Stimulated activated naive B cell treated with anti-CD40 and anti-IgM and Interleukin-4, amounts not matched to agents 10 μg/mL and 1 μg/mL and 100 μg/mL, for 72 hours (primary cell): ENCODE measurements at places on chromosomes 11 and 22.

DNA sequence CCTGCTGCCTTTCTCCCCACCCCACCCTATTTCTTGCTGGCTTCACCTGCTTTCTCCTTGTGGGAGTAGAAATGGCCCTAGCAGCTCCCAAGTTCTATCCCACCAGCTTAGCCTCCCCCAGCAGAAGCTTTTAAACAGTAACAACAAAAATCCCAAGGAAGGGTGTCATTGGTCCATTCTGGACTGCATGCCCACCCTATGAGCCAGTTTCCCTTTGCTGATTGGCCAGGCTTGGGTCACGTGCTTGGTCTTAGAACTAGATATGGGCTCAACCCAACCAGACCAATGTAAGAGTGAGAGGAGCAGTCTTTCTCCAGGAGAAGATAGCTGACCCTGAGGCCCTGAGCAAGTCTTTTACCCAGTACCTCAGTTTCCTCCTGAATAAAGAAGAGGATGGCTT is 2.3 kb downstream of the MTFP1 start:
- no peak for DNase-seq

DNA sequence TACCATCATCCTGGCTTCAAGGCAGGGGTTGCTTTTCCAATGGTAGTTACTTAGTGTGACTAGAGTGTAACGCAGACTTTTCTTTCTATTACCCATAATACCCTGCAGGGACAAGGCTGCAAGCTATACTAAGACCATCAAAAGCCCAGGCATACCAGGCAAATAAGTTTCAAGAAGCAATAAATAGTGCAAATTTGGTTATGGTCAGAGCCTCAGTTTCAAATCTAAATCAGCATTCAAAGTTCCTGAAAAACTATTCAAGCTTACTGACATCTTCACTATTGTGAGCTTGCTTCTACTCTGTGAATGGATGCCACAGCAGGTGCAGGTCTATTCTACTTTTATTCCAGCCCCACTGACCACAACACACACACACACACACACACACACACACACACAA is 2.5 kb upstream of the HBB start:
- no peak for DNase-seq

GRCh38 chr22:43600265-43600664 is 188.5 kb downstream of the MPPED1 start:
- no peak for DNase-seq

- no peak for DNase-seq
These were observed 1003.3 kb upstream of the CCDC90B start for GRCh38 chr11:84289381-84289906.

DNA sequence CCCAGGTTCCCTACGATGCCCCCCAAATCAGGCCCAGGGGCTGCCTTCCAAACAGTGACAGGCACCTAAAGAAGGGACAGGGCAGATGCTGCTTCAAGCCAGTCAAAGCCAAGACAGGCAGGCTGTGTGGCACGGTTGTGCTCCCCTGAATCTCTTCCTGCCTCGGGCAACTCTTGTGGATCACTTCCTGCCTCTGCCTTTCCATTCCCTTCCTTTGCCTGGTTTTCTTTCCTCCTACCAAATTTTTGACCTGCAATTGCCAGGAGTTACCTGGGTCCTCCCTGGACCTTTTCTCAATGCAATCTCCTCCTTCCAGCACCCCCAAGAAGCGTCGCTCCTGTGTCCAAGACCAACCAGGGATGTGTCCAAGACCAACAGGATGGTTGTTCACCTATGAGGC is 5.5 kb downstream of the C11orf16 start:
- DNase-seq = no peak

DNA sequence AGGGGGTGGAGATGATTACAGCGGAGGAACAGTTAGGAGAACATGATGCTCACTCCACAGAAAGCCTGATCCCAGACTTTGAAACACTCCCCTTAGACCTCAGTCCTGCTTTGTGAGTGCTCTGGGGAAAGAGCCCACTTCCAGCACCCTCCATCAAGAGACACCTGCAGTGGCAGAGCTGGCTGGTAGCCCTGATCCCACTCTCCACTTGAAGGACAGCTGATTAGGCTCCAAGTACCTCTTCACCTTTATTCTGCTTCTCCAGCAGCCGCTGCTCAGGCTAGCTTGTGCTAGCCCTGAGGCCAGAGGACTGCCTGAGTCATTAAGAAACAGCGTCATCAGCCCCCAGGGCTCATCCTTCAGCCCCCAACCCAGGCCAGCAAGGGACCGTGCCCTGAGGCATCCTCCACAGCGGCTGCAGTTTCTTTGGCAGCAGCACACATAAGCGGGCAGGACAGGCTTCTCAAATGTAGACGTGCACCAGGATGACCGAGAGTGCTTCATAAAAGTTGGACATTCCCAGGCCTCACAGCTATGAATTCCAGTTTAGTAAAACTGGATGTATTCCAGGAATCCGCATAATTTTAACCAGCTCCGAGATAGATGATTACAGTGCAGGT is 146.0 kb upstream of the TBCEL start:
- no peak for DNase-seq

DNA sequence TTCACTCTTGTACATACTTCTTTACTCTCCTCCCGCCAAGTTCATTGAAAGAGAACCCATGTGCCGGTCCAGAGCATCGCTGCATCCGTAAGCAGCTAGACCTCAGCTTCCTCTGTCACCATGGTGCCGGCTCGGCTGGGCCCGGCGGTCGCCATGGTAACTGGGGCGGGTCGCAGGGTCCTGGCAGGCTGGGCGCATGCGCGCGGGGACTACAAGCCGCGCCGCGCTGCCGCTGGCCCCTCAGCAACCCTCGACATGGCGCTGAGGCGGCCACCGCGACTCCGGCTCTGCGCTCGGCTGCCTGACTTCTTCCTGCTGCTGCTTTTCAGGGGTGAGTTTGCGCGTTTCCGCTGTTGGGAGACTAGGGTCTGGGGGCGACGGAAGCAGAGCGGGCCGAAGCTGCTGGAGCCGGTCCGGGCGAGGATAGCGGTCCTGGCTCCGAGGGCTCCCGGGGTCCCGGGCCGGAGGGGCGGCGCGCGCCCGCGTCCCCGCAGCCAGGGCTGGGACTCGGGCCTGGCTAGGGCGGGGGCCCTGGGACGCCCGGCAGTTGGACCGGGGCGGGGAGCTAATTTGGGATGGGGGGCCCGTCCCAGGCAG is at the start of gene JAM3:
TSS of gene JAM3 (plus strand) at position 244 of the 597 bp plus-strand sequence. CDS start at position 256, 12 bp downstream.
- DNase-seq = peak; percentile 97

DNA sequence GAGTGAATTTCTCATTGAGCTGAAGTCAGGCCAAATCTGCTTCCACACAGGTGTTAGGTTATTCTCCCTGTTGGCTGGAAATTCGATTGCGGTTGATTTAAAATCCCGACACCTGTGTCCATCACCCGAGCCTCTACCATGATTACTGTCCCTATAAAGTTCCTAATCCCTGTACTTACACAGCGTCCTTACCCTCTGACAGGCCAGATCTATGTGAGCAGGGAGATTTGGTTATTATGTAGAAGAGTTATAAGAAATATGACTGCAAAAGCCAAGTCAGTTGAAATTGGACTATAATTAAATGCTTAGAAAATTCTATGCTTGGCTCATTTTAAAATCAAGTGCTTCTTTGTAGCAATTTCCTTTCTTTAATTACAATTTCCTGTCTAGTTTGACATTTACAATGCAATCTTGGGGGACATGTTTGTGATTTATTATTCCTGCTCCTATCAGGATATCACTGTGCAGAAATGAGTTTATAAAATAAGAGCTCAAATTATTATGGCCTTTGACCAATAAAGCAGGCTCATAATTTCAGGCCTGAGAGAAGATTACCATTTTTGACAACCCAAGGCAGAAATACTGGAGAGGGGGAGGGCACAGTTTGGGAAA is 32.5 kb upstream of the LMO1 start:
- DNase-seq = no peak

DNA sequence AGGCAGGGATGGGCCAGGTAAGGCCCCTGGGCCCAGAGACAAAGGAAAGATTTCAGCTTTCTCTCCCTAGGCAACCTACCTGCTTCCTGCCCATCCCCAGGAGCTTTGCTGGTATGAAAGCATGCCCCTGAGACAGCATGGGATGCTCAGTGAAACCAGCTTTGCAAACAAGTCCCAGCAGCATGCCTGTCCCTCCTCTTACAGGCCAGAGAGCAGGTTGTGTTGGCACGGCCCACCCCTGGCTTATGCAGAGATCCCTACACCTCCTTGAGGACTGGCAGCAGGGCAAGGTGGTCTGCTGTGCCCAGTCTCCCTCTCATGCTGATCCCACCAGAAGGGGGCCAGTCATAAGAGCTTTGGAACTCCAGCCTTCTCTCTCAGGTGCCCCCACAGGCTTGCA is 3.1 kb downstream of the SCN4B start:
- no peak for DNase-seq

DNA sequence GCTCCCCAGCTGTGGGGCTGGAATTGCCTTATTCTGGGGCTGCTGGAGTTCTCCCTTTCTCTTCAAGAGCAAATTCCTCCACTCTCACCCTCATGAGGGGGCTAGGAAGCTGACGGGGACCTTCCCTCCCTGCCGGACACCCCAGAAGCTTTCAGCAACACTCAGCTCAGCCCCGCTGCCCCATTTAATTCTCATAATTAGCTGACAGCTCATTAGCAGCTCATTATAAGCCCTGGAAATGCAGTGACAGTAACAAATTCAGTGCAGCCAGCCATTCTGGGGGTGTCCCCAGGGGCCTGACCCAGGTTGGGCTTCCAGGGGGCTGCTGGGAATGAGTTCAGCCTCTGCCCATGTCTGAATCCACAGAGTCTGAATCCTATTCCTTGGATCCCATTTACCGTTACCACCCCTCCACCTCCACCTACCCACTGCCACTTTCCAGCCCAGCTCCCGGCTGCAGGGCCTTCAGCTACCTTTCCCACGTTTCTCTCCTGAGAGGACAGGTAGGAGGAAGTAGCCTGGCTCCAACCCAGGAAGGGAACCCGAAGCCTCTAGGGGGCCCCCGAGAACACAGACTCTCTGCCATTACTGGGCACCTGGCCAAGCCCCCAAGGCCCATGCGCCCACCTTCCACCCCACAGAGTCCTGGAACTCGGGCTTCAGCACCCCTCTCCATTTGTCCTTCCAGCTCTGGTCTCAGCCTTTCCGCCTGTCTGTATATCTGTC is 101.7 kb upstream of the LMO1 start:
- no peak for DNase-seq

DNA sequence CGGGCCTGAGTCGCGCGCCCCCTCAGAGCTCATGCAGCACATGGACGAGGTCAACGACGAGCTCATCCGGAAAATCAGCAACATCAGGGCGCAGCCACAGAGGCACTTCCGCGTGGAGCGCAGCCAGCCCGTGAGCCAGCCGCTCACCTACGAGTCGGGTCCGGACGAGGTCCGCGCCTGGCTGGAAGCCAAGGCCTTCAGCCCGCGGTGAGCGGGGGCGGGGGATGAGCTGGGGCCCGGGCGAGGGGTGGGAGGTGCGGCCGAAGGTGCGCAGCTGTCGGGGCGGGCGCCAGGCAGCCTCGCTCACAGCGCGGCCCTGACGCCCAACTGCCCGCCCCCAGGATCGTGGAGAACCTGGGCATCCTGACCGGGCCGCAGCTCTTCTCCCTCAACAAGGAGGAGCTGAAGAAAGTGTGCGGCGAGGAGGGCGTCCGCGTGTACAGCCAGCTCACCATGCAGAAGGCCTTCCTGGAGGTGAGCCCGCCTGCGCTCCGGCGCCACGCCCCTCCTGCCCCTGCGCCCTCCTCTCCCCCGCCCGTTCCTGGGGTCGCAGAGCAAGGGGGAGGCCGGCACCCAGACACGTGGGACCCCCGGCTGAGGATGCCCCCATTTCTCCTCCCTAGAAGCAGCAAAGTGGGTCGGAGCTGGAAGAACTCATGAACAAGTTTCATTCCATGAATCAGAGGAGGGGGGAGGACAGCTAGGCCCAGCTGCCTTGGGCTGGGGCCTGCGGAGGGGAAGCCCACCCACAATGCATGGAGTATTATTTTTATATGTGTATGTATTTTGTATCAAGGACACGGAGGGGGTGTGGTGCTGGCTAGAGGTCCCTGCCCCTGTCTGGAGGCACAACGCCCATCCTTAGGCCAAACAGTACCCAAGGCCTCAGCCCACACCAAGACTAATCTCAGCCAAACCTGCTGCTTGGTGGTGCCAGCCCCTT is 20.5 kb downstream of the EPS8L2 start:
- DNase-seq = peak; percentile 44

GRCh38 chr22:49633010-49633324 is 194.7 kb downstream of the BRD1 start:
- no peak for DNase-seq

GRCh38 chr11:56923116-56923515 is 65.6 kb upstream of the OR5AK2 start:
- no peak for DNase-seq

DNA sequence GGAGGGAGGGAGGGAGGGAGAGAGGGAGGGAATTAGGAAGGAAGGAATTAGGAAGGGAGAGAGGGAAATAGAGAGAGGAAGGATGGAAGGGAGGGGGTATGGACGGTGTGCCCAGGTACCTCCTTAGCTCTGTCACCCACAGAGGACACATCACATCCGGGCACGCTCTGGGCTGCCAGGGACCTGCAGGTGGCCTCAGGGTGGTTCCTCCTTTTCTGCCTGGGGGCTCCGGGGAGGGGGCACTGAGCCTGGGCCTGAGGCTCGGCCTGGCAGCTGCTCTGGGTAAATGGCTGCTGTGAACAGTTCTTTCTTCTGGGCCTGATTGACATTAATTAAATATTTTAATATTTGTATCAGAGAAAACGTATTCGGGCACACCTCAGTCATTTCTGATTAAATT is 733.5 kb downstream of the BRD1 start:
- DNase-seq = no peak

GRCh38 chr11:15493921-15494620 is 379.3 kb downstream of the INSC start:
- no peak for DNase-seq

GRCh38 chr11:111334532-111335502 is 36.5 kb downstream of the POU2AF3 start:
- no peak for DNase-seq

DNA sequence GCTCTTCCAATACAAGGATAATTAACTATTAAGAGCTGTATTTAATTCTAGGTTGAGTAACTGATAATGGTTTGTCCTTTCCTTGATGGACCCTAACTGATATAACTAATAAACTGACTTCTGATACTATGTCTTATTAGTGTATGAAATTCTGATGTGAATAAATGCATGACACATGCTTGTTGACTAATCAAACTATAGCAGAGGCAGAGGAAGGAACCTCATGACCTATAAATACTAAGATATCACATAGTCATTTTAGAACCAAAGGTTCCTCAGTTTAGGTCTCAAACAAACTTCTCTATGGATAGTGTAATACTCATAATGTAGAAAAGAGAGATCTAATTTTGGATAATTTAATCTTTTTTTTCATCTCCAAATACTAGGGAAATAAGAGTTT is 4.8 kb upstream of the HBD start:
- no peak for DNase-seq
